ENCODE measurements at places on chromosomes 11 and 22.

DNA sequence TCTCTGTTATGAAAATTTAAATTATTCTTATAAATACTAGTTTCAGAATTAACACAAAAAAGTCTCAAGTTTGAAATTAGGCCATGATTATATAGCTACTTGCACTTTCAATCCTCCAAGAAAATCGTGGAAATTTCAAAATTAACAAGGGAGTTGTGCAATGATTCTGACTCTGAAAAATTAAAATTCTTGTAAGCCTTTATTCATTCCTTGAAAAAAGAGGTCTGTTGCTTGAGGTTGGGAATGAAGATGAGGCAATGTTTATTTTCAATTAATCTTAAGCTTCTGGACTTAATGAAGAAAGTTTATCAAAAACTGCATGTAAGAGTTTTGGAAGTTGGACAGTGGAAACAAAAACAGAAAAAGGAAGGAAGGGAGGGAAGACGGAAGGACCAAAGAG, 128.2 kb upstream of the FIBIN start:
- DNase-seq, result no peak

GRCh38 chr11:107550304-107550703, 15.2 kb downstream of the ALKBH8 start:
- no peak for DNase-seq

DNA sequence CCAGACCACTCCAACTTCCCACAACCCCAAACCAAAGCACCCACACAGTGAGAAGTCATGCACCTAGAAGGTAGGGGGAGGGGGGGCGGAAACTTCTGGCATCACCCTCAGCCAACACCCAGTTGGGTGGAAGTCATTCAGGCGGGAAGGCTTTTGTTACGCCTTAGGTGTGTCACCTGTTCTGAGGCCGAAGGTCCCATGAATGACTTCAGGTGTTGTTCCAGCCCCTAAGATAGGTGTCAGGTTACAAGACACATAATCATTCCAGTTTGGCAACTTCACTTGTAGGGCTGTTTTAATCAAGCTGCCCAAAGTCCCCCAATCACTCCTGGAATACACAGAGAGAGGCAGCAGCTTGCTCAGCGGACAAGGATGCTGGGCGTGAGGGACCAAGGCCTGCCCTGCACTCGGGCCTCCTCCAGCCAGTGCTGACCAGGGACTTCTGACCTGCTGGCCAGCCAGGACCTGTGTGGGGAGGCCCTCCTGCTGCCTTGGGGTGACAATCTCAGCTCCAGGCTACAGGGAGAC, at the start of gene TMPRSS4:
Gene TMPRSS4, plus strand, starts transcription at position 325 of the 528 bp plus-strand sequence. CDS start 225 bp downstream, outside the sequence.
- DNase-seq, result no peak

DNA sequence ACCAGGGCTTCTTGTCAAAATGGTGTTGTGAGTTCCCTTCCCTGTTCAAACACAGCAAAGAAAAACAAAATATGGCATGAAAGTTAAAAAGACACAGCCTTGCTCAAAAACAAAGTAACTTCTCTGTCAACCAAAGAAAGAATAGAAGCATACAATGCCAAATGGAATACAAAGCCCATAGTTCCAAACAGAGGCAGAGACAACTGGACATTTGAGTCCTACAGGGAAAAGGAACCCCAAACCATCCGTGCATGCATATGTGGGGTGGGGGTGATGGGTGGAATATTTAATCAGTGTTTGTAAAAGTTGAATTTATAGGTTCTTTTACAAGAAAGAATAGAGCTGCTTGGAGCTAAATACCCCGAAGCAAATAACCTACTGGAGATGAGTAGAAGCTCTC, 218.7 kb downstream of the FAM76B start:
- DNase-seq, result no peak

DNA sequence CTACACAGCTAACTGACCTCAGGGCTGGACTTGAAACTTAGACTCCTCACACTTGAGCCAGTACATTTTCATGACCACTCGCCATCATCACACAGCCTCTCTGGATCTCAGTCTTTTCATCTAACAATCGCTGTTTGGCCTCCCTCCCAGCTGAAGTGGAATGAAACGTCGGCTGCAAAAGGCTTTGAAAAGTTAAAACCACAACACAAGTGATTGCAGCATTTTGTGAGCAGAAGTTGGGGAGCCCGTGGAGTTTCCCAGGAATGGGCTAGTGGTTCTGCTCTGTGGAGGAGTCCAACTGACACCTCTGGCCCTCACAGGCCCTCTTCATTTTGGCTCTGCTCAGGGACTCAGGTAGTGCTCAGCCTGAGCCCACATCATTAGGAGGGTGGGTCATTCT, 35.9 kb upstream of the TRIM29 start:
- DNase-seq, result no peak

GRCh38 chr11:102476812-102477211, 24.2 kb upstream of the TMEM123 start:
- no peak for DNase-seq

DNA sequence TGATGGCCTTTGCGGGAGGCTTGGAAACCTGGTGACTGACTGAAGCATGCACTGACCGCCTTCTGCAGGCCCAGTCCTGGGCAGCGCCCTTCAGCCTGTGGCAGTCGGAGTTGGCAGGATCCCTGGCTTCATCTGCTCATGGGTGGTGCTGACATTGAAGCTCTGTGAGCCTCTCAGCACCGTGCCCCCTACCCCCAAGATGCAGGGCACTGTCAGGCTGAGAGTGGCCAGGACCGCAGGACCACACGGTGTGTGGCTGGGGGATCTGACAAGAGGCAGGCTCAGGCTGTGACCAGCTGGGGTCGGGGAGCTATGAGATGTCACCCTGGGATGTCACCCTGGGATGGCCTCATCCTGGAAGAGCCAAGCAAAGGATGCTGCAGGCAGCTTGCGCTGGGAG, 32.7 kb downstream of the TBC1D22A start:
- no peak for DNase-seq

- DNase-seq, result no peak
Measured at GRCh38 chr22:26234296-26234695, 65.0 kb downstream of the SEZ6L start.

- no peak for DNase-seq
Measured at GRCh38 chr11:37298173-37298572, 700.1 kb upstream of the RAG2 start.

DNA sequence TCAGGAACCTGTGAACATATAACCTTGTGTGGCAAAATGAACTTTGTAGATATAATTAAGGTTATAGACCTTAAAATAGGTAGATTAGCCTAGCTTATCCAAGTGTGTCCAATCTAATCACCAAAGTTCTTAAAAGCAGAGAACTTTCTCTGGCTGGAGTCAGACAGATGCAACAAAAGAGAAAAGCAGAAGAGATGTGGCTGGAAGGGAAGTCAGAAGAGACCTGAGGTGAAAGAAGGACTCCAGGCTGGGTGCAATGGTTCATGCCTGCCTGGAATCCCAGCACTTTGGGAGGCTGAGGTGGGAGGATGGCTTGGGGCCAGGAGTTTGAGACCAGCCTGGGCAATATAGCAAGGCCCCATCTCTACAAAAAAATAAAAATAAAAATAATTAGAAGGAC, 39.4 kb upstream of the SWAP70 start:
- DNase-seq, result no peak

- DNase-seq, result no peak
Measured at GRCh38 chr22:50179937-50180726, 5.6 kb upstream of the TRABD start.

GRCh38 chr11:44910591-44910990, 40.1 kb downstream of the TP53I11 start:
- no peak for DNase-seq

GRCh38 chr11:118706546-118706825, 27.0 kb upstream of the TREH start:
- no peak for DNase-seq

DNA sequence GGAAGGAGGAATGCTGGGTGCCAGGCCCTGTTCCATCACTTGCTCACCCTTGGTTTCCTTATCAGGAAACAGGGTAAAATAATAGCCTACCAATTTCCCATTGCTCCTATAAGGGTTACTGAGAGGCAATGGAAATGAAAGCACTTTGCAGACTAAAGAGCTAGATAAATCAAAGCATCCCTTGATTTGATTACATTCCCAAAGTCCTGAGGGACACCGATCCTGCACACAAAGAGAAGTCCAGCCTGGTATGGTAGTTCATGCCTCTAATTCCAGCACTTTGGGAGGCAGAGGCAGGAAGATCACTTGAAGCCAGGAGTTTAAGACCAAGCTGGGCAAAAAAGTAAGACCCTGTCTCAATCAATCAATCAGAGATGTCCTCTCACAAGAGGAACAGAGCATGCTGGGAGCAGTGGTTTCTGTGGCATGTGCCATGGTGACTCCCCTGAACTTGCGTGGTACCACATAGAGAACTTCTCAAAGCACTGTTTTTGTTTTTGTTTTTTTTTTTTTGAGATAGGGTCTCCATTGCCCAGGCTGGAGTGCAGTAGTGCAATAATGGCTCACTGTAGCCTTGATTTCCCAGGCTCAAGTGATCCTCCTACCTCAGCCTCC, 10.7 kb downstream of the TBC1D10A start:
- no peak for DNase-seq

DNA sequence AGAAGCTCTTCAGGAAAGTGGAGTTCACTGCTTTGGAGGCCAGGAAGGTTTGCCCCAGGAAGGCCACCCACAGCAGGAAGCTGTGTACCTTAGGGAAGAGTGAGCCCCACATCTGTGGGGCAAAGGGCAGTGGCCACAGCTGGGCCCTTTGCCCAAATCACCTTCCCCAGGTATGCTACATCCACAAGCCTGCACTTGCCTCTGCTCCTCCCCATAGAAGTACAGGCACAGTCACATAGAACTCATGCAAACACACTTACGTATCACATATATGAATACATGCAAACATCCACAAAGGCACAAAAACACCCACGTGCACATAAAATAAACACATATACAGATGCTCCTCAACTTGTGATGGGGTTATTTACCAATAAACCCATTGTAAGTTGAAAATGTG, 2.1 kb downstream of the TRIM29 start:
- DNase-seq, result no peak

GRCh38 chr11:32427935-32428664, 7.2 kb downstream of the WT1 start:
- no peak for DNase-seq

DNA sequence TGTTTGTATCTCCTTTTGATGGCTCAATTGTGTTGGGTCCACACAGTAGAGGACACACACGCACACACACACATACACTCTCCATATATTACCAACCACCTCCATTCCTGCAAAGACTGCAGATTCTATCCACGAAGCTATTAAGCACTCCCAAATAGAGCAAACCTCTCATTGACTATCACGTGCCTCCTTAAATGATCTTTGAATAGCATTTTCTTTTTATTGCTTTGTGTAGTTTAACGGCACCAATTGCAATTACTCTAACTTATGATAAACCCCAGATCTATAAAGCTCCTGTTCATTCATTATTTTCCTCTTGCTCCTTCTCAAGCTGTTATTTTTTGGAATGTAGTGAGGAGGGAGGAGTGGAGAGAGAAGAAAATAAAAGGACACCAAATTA, 204.7 kb downstream of the ST3GAL4 start:
- DNase-seq, result no peak

DNA sequence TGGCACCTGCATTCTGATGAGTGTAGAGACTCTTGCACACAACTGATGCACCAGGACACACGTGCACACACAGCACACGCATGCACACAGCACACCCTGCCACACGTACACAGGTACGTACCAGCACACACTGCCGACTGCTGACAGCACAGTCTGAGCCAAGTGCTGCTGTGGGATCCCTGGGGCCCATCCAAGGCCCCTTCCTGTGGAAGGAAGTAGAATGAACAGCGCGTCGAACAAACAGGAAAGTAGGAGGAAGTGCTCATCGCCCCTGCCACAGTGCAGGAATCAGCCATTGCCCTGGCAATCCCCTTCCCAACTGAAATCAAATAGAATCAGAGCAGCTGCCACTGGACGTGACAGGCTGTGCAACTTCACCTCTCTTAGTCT, 57.9 kb downstream of the CD82 start:
- DNase-seq, result no peak

GRCh38 chr11:13884158-13884799, 78.2 kb upstream of the SPON1 start:
- DNase-seq, result no peak

GRCh38 chr22:29641042-29641699, 37.7 kb downstream of the NF2 start:
- DNase-seq, result no peak

GRCh38 chr11:8908099-8908498, 2.9 kb upstream of the AKIP1 start:
- DNase-seq, result no peak

GRCh38 chr22:28027453-28028448, 108.7 kb upstream of the PITPNB start:
- DNase-seq, result no peak

GRCh38 chr22:44340271-44341239, 27.8 kb upstream of the SHISAL1 start:
- DNase-seq, result no peak

- DNase-seq, result no peak
Measured at GRCh38 chr11:47020793-47021526, 84.4 kb downstream of the CSTPP1 start.

GRCh38 chr11:33016654-33017053, 976 bp downstream of the DEPDC7 start:
- no peak for DNase-seq

DNA sequence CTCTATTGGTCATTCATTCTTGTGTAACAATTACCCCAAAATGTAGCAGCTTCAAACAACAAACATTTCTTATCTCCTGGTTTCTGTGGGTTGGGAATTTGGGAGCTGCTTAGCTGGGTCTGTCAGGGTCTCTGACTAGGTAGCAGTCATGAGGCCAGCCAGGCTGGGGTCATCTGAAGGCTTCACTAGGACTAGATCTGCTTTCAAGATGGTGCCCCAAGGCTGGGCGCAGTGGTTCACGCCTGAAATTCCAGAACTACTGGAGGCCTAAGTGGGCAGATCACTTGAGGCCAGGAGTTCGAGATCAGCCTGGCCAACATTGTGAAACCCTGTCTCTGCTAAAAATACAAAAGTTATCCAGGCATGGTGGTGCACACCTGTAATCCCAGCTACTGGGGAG, 13.1 kb upstream of the SPDYC start:
- no peak for DNase-seq

GRCh38 chr11:103850419-103851165, 185.8 kb upstream of the DDI1 start:
- no peak for DNase-seq

DNA sequence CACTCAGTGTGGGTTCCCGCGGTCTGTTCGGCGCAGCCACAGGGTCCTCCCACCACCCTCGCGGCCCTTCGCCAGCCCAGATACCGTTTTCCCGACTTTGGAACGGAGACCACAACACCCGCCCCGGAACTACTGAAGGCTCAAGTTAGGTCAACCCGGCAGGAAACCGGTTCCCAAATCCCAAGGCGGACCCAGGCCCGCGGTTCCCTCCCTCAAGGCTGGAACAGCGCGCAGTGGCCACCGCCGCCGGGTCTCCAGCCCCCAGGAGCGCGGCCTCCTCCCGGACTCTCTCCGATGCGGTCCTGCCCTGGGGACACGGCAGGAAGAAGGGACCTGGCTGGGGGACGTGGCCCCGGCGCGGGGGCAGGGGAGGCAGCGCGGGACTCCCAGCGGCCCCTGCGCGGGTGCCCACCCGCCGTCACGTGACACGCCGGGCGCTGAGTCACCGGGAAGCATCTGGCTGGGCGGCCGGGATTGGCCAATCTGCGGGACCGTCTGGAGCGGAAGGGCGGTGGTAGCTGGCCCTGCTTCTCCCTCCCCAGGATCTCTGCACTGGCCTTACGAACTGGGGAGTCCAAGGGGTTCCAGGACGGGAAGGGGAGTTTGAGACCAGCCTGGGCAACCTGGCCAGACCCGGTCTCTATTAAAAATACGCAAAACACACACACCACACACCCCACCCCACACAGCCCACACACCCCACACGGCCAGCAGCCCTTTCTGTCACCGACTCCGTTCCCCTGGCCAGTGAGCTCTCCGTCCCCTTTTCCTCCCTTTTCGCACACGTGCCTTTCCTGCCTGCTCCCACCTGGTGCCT, 21.5 kb upstream of the MALAT1 start:
- peak; percentile 48 for DNase-seq

- no peak for DNase-seq
Measured at GRCh38 chr11:29231586-29231985, 785.2 kb downstream of the KCNA4 start.
